Uterus (tissue), 4 donors: ENCODE measurements at places on chromosomes 3 and 15. TPM values are rescaled to one million over a fixed set of nuclear protein-coding genes. Genes with fewer than 3 reads are reported as not detected.
A peak's percentile ranks its signal among the peaks of the same experiment; 100 is the strongest.

GRCh38 chr3:99212969-99213368, 311.5 kb upstream of the DCBLD2 start:
- DNase-seq = no peak

DNA sequence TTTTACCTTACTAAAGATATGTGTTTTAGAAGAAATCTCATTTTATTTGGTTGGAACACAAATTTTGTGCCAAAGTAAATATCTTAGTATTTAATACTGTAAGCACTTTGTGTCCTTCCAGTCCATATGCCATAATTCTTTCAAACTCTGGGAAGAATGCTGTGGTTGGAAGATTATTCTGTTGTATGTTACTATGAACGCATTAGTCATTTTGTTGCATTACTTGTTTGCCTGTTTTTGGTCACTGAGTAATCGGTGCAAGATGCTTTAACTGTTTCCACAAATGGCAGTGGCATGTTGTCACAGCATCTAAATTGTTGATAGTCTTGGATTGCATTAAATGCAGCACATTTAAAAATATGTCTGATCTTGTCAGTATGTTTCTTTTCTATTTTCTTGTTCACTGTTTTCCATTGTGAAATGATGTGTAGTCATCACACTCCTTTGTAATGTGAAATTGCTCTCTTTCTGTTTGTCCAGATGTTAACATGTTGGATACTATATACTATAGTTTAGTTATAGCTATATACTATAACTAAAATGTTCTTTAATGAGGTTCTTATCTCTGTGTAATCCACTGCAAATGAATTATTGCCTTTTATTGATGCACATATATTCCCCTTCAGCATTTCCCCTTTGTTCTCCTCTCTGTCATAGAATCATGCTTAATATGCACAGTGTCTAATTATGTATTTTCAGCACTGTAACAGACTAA, 89.9 kb upstream of the FLNB start:
- no peak for DNase-seq

DNA sequence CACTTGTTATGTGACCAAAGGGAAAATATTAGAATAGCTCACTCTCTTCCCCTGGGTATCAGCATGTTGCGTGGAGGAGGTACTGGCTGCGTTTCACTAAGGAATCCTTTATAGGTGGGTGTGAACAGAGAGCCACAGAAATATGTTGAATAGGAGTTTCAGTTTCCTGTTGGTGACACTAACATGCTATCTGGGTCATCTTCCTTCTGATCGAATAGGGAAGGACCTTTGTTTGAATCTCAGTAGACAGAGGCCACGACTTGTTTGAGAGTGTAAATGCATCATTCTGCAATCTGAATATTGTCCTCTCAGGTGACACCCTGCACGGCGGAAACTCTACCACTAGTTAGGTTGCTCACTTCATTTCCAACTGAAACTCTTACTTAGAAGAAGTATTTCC, 157.9 kb upstream of the SLC2A2 start:
- DNase-seq = no peak

- DNase-seq = no peak
These were observed 75.9 kb upstream of the ARRDC4 start for GRCh38 chr15:97884513-97885131.

GRCh38 chr3:156983559-156983958, 157.4 kb downstream of the LEKR1 start:
- DNase-seq = no peak

- no peak for DNase-seq
These were observed 25.1 kb downstream of the SYNPR start for GRCh38 chr3:63303238-63303637.

DNA sequence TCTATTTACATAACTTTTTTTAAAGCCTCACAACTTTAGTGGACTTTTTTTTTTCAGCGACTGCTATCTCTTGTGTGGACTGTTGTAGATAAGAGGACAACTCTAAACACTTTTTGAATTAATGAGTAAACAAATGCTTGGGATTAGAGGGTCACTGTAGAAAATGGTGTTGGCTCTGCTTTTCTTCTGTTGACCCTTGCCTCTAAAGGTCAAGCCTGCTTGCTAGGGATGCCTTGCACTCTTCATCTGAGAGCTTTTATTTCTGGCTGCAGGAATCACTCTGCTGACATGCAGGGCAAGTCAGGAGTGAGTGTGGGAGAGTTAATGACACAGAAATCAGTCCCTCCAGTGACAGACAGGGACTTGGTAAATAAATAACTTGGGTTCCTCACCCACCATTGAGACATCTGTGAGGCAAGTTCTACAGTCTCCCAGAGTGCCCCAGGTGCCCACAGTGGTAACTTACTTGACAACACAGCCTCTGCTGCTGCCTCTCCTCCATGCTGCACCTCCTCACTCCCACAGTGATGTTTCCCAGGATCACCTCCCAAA, 390.1 kb downstream of the IL20RB start:
- no peak for DNase-seq

GRCh38 chr3:138140940-138141339, 8.8 kb upstream of the A4GNT start:
- no peak for DNase-seq

GRCh38 chr15:101407439-101407838, 82.1 kb downstream of the PCSK6 start:
- no peak for DNase-seq

- no peak for DNase-seq
These were observed 20.2 kb upstream of the CPOX start for GRCh38 chr3:98613616-98614015.

DNA sequence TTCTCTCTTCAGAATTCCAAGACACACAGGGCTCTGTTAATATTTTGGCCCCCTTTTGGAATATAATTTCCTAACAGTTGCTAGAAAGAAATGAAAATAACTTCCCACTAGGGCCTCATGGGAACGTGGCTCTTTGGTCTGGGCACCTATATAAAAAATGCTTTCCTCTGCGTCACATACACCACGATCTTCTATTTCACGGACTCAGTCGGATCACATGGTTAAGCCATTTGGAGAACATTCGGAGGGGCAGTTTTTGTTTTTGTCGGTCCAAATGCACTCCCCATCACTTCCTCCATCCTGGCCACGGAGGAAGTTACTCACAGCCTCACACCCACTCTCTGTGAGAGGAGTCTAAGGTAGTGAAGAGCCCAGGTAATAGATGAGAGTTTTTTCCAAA, 21.0 kb downstream of the TMEM44 start:
- DNase-seq = no peak

DNA sequence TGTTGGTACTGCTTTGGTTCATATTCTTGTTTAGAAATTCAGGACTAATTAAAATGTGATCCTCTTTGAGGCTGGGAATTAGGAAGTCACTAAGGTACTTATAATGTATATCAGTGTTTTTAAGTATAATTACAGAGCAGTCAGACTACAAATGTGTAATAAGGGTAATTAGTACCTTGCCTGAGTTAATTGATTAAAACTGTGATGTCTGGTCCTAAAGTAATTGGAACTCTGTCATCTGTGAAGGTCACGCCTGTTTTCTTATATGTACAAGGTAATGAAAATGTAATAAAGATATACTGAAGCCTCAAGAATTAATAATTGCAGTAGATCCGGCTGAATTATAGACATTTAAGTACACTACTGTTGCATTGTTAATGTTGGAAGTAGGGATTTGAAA, 32.8 kb downstream of the RIOX2 start:
- DNase-seq = no peak

GRCh38 chr15:48778331-48778730, 32.5 kb downstream of the CEP152 start:
- no peak for DNase-seq

DNA sequence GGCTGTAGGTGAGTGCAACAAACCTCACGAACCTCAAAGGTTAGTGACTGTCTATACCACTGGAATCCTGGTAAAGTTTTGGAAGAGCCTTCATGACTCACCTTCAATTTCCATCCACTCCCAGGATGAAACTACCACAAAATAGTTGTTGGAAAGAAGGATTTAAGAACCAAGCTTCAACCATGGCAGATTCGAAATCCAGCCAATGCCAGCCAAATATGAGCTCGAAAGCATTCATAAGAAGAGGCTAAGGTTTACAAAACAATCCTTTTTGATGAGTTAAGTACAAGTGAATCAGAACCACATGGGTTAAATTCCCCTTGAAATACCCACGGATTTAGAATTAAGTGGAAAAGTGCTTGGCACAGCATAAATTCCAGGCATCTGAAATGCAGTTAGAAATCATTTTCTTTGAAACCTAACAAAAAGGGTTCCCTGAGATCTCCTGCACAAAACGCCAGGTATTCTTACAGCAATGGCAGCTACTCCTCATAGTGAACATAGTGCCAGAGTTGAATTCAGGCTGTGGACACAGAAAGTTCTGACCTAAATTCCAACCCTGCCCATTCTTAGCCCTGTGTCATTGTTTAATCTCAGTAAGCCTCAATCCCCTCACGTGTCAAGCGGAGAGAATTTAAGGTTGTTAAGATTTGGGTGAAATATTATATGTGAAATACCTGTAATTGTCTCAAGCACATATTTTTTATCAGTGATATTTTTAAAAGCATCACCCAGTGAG, 89.2 kb downstream of the FBN1 start:
- DNase-seq = no peak

DNA sequence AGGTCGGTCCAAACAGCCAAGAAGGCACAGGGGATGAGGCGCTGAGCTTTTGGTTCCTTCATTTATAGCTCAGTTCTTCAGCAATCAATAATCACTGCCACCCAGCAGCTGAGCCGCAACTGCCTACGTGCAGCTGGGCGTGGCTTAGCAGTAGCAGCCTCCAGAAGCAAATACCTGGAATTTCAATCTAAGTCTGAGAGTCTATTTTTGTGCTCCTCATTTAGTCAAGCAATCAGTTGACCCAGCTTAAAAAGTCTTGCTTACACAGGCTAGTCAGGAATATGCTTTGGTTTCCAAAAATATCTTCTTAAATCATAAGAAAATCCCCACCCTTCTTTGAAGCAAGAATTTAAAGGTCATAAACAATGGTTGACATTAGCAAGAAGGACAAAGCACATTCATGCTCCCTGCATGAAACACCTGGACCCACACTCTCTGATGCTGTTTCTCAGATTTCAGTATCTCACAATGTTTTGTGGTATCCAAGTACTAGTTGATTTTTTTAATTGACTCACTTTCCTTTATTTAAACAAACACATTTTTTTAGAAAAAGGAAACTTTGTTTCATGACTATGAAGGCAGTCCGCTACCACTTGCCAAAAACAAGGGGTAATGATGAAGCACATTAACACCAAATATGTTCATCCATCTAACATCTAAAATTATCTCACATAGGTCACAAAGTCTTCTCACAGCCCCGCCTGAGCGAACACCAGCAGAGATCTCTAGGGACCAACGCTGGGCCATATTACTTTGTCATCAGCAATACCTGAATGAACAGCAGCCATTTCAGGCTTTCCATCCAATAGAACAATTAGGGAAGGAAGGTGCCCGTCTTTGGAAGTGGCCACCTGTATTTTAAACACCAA, 106.1 kb downstream of the OXNAD1 start:
- DNase-seq = peak; percentile 41

- peak; percentile 72 for DNase-seq
These were observed at the start of gene MED12L for GRCh38 chr3:151085227-151085888. Gene MED12L (plus strand): TSS chr3:151085664. CDS start chr3:151086927, 1,263 bp downstream.

DNA sequence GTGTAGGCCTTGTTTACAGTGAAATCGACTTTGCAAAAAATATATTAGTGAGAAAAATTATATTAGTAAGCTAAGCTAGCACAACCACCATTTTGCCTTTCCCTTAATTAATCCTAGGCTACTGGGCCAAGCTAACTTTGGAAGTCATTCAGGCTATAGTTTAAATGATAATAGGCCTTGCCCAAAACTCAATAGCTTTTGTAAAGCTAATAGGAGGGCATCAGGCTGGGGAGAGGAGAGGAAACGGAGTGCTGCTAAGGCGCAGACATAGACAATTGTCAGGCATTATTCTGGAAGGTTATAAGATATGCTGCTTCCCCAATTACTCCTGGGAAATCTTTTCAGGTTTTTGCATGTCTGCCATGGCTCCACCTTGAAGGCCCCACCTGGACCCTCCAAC, 1286.0 kb downstream of the NSUN3 start:
- DNase-seq = no peak

DNA sequence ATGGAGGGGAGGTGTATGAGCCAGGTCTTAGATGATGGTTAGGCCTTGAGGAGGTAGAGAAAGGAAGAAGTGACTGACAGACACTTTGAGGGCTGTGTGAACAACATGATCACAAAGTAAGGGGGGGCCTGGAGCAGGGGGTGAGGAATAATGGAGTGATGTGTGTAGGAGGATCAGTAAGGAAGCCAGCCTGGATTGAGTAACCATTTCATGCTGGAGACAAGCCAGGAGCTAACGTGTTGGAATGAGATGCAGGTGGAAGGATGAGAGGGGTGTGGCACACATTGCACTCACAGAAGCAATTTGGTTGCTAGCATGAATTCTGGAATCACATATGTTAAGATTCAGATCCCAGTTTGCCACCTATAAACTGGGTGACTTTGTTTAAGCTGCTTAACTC, 65.5 kb downstream of the BBX start:
- no peak for DNase-seq

GRCh38 chr3:129254536-129255230, 5.3 kb downstream of the COPG1 start:
- no peak for DNase-seq

- no peak for DNase-seq
These were observed 264.8 kb downstream of the SLCO3A1 start for GRCh38 chr15:92118162-92118935.

GRCh38 chr3:185656321-185656840, 70.3 kb downstream of the SENP2 start:
- peak; percentile 86 for DNase-seq

GRCh38 chr3:196198771-196199753, 12.1 kb downstream of the ZDHHC19 start:
- no peak for DNase-seq

- DNase-seq = no peak
These were observed 828.4 kb upstream of the DPPA4 start for GRCh38 chr3:110165753-110166152.

ACSBG1 gene
- 3.5 TPM for total RNA-seq

TRIM42 gene
- total RNA-seq = not detected

ST3GAL6 gene
- 1.8 TPM for total RNA-seq

AZI2 gene
- total RNA-seq = 40.0 TPM

MAN2C1 gene
- total RNA-seq = 154 TPM

SLC9C1 gene
- total RNA-seq = 0.49 TPM

RASGRF1 gene
- 3.4 TPM for total RNA-seq

FSIP1 gene
- total RNA-seq = 2.1 TPM

SPATA12 gene
- total RNA-seq = not detected

SLC35G2 gene
- total RNA-seq = 9.1 TPM

IDH3A gene
- 94.1 TPM for total RNA-seq

DYNLT2B gene
- 7.3 TPM for total RNA-seq

LMAN1L gene
- not detected for total RNA-seq

FGD5 gene
- 17.1 TPM for total RNA-seq

P2RY1 gene
- total RNA-seq = 4.9 TPM

PLCB2 gene
- total RNA-seq = 8.4 TPM

DNAH12 gene
- total RNA-seq = 0.77 TPM

ZNF774 gene
- total RNA-seq = 5.5 TPM
